ENCODE measurements at places on chromosomes 12 and 14.

DNA sequence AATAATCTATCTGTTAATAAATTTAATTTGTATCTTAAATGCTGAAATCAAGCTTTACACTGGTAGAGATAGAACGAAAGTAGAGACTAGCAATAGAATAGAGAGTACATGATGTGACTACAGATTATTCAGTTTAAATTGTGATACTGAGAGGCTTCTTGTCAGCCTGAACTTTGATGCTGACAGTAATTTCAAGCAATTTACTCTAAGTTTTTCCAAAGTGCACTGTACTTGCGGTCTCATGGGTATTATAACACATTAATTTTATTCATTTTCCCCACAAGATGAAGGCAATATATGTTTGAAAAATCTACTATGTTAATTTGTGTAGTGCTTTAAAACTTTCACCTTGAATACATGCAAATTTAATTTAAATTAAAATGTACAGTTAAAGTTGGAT is 914.0 kb upstream of the FBXO33 start:
- DNase-seq = no peak

DNA sequence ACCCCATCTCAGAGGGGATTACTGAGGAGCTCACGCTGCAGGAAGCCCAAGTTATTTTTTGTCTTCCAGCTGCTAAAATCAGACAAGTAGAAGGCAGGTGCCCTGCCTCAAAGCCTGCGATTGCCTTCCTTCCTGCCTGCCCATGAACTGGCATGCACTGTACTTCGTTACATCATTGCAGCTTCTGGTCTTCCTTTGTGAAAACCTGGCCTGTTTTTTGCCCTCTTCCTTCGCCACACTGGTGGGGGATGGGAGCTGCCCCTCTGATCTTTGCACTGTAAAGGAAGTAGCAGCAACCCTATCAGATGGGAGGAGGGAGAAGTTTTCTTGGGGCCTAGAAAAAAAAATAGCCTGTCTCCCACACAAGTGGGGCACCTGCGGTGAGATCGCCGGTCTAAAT is 1098.7 kb downstream of the BCL11B start:
- DNase-seq = no peak

GRCh38 chr14:93173943-93174395 is 10.7 kb downstream of the MOAP1 start:
- DNase-seq = no peak

DNA sequence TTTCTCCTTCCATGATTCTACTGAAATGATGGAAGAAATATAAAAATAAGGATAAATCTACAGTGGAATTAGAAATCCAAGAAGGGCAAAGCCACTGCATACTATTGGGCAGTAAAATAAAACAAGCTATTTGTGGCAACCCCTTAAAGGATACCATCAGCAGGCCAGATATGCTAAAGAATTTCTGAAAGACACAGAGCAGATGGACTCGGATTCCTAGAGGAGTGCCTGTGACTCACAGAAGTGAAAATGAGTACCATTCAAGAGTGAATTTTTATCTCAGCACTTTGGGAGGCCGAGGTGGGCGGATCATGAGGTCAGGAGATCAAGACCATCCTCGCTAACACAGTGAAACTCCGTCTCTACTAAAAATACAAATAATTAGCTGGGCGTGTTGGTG is 318.1 kb downstream of the LRIG3 start:
- DNase-seq = no peak

DNA sequence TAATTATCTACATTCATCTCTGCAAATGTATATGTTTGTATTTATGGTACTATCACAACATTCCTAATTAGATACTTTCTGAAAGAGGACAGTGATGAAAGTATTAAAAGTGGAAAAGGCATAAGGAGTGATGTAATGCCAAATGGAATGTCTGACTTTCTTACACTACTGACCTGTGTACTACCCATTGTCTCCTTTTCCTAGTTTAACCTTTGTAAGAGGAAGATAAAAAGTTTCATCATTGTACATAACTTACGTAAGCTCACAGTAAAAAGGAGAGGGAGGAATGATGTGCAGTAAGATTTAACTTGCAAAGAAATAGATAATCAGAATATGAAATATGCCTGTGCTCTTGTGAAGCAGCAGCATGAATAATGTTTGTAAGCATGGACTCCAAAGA is 55.9 kb downstream of the SOX5 start:
- no peak for DNase-seq

DNA sequence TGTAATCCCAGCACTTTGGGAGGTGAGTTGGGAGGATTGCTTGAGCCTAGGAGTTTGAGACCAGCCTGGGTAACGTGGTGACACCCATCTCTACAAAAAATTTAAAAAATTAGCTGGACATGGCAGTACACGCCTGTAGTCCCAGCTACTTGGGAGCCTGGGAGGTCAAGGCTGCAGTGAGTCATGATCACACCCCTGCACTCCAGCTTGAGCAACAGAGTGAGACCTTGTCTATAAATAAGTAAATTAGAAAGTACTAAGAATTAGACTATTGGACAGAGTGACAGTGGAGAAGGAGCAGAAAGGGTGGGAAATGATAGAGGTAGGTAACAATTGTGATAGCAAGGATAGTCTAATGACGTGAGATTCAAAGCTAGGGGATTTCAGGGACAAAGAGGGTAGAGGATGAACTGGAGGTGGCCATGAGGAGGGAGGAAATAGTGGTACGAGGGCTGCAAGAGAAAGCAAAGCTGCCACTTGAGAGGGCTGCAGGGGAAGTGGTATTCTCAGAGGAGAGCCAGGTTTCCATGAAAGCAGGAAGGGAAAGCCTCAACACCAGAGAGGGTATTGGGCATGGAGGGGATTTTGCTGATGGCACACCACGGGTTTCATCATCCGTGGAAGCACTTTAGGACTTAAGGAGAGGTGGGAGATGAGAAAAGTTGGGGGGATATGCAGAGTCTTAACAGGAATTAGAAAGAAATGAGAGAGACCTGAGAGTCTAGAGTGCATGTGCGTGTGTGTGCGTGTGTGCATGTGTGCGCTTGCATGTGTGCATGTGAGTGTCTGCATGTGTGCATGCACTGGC is 85.6 kb downstream of the SYNE2 start:
- no peak for DNase-seq

GRCh38 chr12:40986001-40986400 is 202.1 kb upstream of the PDZRN4 start:
- DNase-seq = peak; percentile 46

GRCh38 chr12:123942911-123943648 is 29.6 kb downstream of the CCDC92 start:
- DNase-seq = peak; percentile 26

DNA sequence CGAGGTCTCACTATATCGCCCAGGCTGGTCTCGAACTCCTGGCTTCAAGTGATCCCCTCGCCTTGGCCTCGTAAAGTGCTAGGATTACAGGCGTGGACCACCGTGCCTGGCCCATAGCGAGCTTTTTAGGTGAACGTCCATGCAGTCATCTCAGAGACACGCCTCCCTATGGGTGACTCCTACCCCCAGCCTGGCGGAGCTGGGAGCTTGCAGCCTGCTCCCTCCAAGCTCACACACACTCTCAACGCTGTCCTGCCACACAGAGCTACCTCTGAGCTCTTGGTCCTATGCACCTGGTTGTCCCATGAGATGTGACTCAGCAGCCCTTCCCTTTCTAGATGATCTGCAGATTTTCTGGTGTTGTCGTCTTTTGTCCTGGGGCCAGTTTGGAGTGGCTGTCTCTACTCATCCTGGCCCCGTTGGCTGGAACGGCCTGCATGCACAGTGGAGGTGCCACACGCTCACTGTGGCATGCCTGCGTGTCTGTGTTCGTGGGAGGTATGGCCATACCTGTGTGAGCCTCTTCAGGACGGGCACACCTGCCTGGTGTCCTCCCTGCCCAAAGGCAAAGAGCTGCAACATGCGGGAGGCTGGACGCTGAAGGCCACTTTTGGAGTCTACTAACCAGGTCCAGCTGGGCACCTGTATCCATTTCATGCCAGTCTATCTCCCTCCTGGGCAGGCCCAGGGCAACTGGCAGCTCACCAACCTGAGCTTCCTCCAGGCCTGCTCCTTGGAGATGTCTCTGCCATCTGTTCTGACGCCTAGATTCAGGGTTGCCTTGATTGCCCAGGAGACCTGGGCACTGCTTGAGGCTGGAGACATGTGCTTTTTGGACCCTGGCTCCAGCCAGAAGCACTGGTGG is 18.1 kb downstream of the CABP1 start:
- DNase-seq = no peak

GRCh38 chr12:132056951-132057350 is 87.2 kb downstream of the DDX51 start:
- no peak for DNase-seq

- DNase-seq = peak; percentile 63
These were observed 2.2 kb upstream of the NXPH4 start for GRCh38 chr12:57214398-57214781.

- DNase-seq = no peak
These were observed 1.1 kb downstream of the CKB start for GRCh38 chr14:103521438-103521950.

- DNase-seq = peak; percentile 45
These were observed 1.4 kb upstream of the FOXN3 start for GRCh38 chr14:89418452-89418851.

DNA sequence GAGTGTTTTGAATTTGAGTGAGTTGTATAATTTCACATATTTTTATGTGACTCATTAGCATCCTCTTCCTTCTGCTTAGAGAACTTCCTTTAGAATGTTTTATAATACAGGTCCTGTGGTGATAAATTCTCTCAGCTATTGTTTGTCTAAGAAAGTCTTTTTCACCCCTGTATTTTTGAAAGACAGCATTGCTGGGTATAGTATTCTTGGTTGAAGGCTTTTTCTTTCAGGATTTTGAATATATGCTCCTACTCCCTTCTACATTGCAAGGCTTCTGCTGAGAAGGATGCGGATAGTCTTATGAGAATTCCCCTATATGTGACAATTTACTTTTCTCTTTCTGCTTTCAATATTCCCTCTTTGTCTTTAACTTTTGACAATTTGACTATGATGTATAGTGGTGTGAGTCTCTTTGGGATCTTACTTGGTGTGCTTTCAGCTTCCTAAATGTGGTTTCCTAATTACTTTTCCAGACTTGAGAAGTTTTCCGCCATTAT is 118.9 kb upstream of the HMGA2 start:
- no peak for DNase-seq
